ENCODE measurements at places on chromosomes 5 and 9. TPM values are rescaled to one million over a fixed set of nuclear protein-coding genes. Genes with fewer than 3 reads are reported as not detected.
A peak's percentile ranks its signal among the peaks of the same experiment; 100 is the strongest.

DNA sequence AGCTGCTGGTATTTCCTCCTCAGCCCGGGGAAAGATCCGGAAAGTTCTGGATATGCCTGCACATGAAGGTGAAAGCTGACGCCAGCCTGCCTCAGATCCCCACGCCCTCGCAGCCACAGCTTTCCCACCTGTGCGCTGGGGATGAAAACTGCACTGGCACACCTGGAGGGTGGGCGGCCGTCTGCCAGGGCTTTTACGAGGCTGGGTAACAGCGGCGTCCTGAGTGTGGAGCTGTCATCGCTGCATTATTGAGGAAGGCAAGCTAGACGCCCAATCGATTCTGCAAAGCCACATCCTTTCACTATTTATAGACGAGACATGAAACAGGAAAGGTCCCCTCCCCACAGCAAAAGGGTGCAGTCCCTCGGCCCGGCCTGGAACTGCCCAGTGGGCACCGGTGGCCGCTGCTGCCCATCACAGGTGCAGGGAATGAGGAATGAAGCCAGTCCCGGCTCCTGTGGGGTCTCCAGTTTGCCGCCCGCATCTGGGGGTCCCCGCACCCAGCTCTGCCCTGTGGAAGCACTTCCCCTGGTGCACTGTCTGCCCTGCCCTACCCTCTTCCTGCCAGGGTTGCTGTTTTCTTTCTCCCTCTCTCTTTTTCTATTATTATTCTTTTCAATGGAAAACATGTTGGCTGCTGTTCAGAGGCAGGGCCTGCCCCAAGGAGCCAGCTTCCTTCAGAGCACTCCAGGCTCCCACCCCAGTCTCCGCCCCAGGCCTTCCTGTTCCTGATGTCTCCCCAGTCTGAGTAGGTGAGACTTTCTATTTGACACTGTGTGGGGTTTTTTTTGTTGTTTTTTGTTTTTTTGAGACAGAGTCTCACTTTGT, 7.0 kb downstream of the NOTCH1 start:
- no peak overlapping the region for H3K4me3 ChIP-seq
- no peak overlapping the region for H3K27ac ChIP-seq
- H3K36me3 ChIP-seq, result peaks cover 23% of the 10 kb centered on the region
- DNase-seq, result no peak

DNA sequence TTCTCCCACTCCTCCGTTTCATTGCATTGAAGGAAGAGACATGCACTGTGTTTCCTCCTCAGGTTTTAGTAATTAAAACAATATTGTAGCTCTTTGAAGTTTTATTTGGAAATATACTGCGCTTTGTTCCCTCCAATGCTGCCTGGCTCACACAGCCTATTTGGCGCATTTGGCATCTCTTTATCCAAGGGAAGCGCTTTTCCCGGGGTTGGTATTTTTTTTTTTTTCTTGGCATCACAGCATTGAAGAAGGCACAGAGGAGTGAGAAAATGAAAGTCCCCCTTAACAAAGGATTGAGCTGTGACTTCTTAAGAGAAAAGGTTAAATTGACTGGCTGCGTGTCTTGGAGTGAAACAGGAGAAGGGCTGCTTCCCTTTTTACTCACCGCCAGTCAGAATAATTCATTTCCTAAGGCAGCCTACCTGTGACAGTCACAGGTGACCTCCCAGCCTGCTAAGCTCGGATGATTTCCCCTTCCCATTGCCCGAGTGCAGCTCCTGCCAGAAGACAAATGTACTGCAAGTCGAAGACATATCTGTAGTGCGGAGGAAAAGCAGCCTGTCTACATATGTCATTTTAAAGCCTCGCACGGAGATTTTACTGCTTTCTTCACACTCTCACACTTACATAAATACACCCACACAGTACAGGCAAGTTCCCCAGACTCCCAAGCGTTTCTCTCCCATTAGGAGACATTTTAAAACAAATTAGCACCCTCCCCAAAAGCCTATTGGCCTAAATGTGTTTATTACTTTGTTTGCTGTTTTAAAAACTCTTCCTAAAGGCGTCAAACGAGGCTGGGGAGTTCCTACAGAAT, 665.5 kb upstream of the ZNF608 start:
- H3K27ac ChIP-seq, result peak overlapping the region; percentile 52
- H3K27me3 ChIP-seq, result no peaks in the 10 kb centered on the region
- DNase-seq, result peak; percentile 72
- H3K36me3 ChIP-seq, result no peaks in the 10 kb centered on the region
- no peak overlapping the region for H3K4me3 ChIP-seq

DNA sequence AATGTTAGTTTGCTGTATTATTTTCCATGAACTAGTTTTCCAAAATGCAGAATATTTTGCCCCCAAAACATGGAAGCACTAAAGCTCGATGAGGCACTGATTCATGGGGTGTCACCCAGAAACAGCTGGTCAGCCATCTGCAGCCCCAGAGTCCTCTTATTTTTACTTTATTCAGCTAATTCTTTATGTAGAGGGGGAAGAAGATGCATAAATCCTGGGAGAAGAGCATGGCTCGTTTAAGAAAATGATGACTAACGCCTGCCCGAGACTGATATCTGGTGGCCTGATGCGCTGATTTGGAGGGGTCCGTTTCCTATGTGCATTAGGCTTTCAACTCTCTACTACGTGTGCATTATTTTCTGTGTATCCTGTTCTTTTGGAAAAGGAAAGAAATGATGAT, 390.3 kb upstream of the MEF2C start:
- H3K36me3 ChIP-seq, result no peaks in the 10 kb centered on the region
- H3K4me3 ChIP-seq, result no peak overlapping the region
- no peak overlapping the region for H3K27ac ChIP-seq
- no peak for DNase-seq

- no peak overlapping the region for H3K27ac ChIP-seq
- peaks cover 12% of the 10 kb centered on the region for H3K4me1 ChIP-seq
- no peaks in the 10 kb centered on the region for H3K36me3 ChIP-seq
- H3K27me3 ChIP-seq, result no peaks in the 10 kb centered on the region
- no peak for DNase-seq
- H3K4me3 ChIP-seq, result no peak overlapping the region
Observed at GRCh38 chr5:124582561-124582840, 163.9 kb downstream of the ZNF608 start.

DNA sequence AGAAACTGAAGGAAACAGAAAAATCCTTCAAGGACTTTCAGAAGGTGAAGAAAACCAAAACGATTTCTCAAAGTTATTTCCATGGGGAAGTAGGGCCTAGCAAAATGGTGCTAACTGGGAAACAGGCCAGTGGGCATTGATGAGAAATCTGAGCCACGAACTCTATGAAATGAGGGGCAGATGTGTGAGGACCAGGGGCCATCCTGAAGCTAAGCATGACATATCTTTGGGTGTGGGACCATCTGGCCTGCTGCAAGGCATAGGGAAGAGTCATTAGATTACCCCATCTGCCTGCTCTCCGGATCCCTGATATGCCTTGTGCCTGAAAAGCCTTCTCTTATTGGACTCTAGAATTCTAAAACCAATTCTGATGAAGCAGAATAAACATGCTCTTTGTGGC, 143.8 kb downstream of the PALM2AKAP2 start:
- no peaks in the 10 kb centered on the region for H3K27me3 ChIP-seq
- H3K4me1 ChIP-seq, result peaks cover 2% of the 10 kb centered on the region
- H3K36me3 ChIP-seq, result no peaks in the 10 kb centered on the region
- H3K4me3 ChIP-seq, result no peak overlapping the region
- no peak for DNase-seq
- H3K27ac ChIP-seq, result no peak overlapping the region

- H3K4me1 ChIP-seq, result peaks cover 6% of the 10 kb centered on the region
- peak overlapping the region; percentile 97 for H3K27ac ChIP-seq
- no peaks in the 10 kb centered on the region for H3K27me3 ChIP-seq
- H3K4me3 ChIP-seq, result peak overlapping the region; percentile 78
- H3K36me3 ChIP-seq, result no peaks in the 10 kb centered on the region
Observed at GRCh38 chr9:6680797-6681146, 35.2 kb upstream of the GLDC start.

- no peaks in the 10 kb centered on the region for H3K36me3 ChIP-seq
- DNase-seq, result no peak
- no peak overlapping the region for H3K27ac ChIP-seq
- H3K4me3 ChIP-seq, result no peak overlapping the region
- no peaks in the 10 kb centered on the region for H3K27me3 ChIP-seq
- no peaks in the 10 kb centered on the region for H3K4me1 ChIP-seq
Observed at GRCh38 chr5:29005386-29005785, 1967.0 kb upstream of the CDH9 start.

- DNase-seq, result no peak
- no peak overlapping the region for H3K27ac ChIP-seq
- H3K27me3 ChIP-seq, result no peaks in the 10 kb centered on the region
- H3K4me1 ChIP-seq, result no peaks in the 10 kb centered on the region
Observed at GRCh38 chr5:3428334-3428733, 167.3 kb upstream of the IRX1 start.

GRCh38 chr9:125784286-125785049, 37.3 kb downstream of the PBX3 start:
- H3K27me3 ChIP-seq, result no peaks in the 10 kb centered on the region
- no peak for DNase-seq
- no peaks in the 10 kb centered on the region for H3K4me1 ChIP-seq
- H3K27ac ChIP-seq, result no peak overlapping the region
- H3K4me3 ChIP-seq, result no peak overlapping the region
- no peaks in the 10 kb centered on the region for H3K36me3 ChIP-seq

GRCh38 chr9:92482329-92482728, at the start of gene ASPN:
Gene ASPN (minus strand): TSS chr9:92482506.
- H3K4me3 ChIP-seq, result no peak within 1 kb of the TSS
- no peak for DNase-seq
- peak within 1 kb of the TSS; percentile 62 for H3K27ac ChIP-seq
- H3K36me3 ChIP-seq, result no peaks in the 10 kb centered on the region
- H3K27me3 ChIP-seq, result no peaks in the 10 kb centered on the region

GRCh38 chr5:136032564-136032963, 3.8 kb downstream of the TGFBI start:
- H3K4me3 ChIP-seq, result no peak overlapping the region
- H3K27me3 ChIP-seq, result peaks cover 28% of the 10 kb centered on the region
- DNase-seq, result no peak
- H3K4me1 ChIP-seq, result peaks cover 12% of the 10 kb centered on the region

GRCh38 chr9:90795084-90795483, 6.5 kb upstream of the SYK start:
- peaks cover 7% of the 10 kb centered on the region for H3K4me1 ChIP-seq
- no peak overlapping the region for H3K27ac ChIP-seq
- no peaks in the 10 kb centered on the region for H3K36me3 ChIP-seq

- no peaks in the 10 kb centered on the region for H3K36me3 ChIP-seq
- peaks cover 36% of the 10 kb centered on the region for H3K4me1 ChIP-seq
- no peak overlapping the region for H3K27ac ChIP-seq
- H3K27me3 ChIP-seq, result no peaks in the 10 kb centered on the region
Observed at GRCh38 chr5:135141303-135142268, 107.6 kb upstream of the PITX1 start.

- no peaks in the 10 kb centered on the region for H3K4me1 ChIP-seq
- no peak overlapping the region for H3K27ac ChIP-seq
- H3K27me3 ChIP-seq, result no peaks in the 10 kb centered on the region
- no peak overlapping the region for H3K4me3 ChIP-seq
Observed at GRCh38 chr5:39561421-39561820, 136.6 kb upstream of the DAB2 start.

DNA sequence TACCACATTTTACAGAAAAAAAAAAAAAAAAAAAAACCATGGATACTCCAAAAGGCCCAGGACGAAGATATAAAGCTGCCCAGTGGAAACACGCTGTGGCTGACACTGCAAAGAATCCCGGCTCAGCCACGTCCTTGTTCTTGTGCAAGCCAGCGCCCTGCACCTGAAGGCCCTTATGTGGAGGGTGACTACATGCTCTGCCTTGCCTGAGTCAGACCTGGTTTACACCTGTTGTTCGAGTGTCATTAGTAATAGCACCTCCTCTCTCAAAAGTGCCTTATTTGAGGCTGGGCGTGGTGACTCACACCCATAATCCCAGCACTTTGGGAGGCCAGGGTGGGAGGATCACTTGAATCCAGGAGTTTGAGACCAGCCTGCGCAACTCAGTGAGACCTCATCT, 54.3 kb upstream of the ZSWIM6 start:
- H3K27ac ChIP-seq, result no peak overlapping the region
- H3K27me3 ChIP-seq, result no peaks in the 10 kb centered on the region
- H3K4me1 ChIP-seq, result peaks cover 15% of the 10 kb centered on the region
- H3K4me3 ChIP-seq, result no peak overlapping the region
- no peaks in the 10 kb centered on the region for H3K36me3 ChIP-seq
- DNase-seq, result no peak

DNA sequence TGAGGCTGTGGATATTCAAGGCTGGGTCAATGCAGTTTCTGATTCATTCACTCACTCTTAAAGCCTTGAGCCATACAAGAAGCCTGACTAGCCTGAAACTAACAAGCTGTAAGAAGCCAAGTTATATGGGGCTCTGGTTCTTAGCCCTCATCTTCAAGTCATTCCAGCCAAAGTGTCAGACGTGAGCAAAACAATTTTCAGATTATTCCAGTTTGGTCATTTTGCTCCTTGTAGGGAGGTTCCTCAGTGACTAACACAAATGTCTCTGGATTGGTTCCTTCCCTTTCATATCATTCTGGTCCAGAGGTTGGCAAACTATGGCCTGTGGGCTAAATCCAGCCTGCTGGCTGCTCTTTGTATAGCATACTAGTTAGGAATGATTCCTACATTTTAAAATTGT, 12.5 kb upstream of the SHOC1 start:
- no peaks in the 10 kb centered on the region for H3K36me3 ChIP-seq
- H3K4me1 ChIP-seq, result no peaks in the 10 kb centered on the region
- H3K27ac ChIP-seq, result no peak overlapping the region

- no peak overlapping the region for H3K27ac ChIP-seq
- peaks cover 24% of the 10 kb centered on the region for H3K4me1 ChIP-seq
- no peak for DNase-seq
- H3K36me3 ChIP-seq, result no peaks in the 10 kb centered on the region
Observed at GRCh38 chr5:127074466-127074865, 1.2 kb upstream of the C5orf63 start.

- H3K27me3 ChIP-seq, result no peaks in the 10 kb centered on the region
- H3K4me1 ChIP-seq, result no peaks in the 10 kb centered on the region
- no peak overlapping the region for H3K4me3 ChIP-seq
- H3K36me3 ChIP-seq, result no peaks in the 10 kb centered on the region
- no peak for DNase-seq
- H3K27ac ChIP-seq, result no peak overlapping the region
Observed at GRCh38 chr5:89064736-89065135, 181.8 kb upstream of the MEF2C start.

DNA sequence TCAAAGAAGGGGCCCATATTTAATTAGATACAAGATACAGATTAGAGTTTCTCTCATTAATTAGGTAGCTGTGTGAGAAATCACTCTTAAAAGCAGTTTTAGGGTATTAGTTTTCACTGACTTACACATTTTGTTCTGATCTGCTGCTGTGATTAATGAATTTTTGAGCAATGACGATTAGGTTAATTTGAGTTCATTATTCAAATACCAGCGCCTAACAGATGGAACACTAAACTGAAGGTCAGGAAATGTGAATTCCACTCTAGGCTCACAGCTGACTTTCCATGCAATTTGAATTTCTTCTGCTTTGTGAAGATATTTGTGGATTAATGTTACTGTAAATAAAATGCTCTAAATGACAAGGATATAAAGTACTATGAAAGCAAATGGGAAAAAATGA, 380.6 kb downstream of the ADGRV1 start:
- H3K4me3 ChIP-seq, result no peak overlapping the region
- H3K4me1 ChIP-seq, result peaks cover 5% of the 10 kb centered on the region
- H3K27me3 ChIP-seq, result no peaks in the 10 kb centered on the region

EIF4E1B gene
- polyA plus RNA-seq, result not detected

HINT2 gene
- polyA plus RNA-seq, result 29.7 TPM

GMCL2 gene
- polyA plus RNA-seq, result 0.01 TPM

PCYOX1L gene
- polyA plus RNA-seq, result 48.7 TPM

GGTA1 gene
- 8.8 TPM for polyA plus RNA-seq

GARNL3 gene
- polyA plus RNA-seq, result 24.0 TPM

ZNF483 gene
- polyA plus RNA-seq, result 0.99 TPM

LIX1 gene
- 3.7 TPM for polyA plus RNA-seq
